ENCODE measurements at places on chromosomes 3 and 15. TPM values are rescaled to one million over a fixed set of nuclear protein-coding genes. Genes with fewer than 3 reads are reported as not detected.
A peak's percentile ranks its signal among the peaks of the same experiment; 100 is the strongest.

C2CD4B gene
- not detected for total RNA-seq

DNA sequence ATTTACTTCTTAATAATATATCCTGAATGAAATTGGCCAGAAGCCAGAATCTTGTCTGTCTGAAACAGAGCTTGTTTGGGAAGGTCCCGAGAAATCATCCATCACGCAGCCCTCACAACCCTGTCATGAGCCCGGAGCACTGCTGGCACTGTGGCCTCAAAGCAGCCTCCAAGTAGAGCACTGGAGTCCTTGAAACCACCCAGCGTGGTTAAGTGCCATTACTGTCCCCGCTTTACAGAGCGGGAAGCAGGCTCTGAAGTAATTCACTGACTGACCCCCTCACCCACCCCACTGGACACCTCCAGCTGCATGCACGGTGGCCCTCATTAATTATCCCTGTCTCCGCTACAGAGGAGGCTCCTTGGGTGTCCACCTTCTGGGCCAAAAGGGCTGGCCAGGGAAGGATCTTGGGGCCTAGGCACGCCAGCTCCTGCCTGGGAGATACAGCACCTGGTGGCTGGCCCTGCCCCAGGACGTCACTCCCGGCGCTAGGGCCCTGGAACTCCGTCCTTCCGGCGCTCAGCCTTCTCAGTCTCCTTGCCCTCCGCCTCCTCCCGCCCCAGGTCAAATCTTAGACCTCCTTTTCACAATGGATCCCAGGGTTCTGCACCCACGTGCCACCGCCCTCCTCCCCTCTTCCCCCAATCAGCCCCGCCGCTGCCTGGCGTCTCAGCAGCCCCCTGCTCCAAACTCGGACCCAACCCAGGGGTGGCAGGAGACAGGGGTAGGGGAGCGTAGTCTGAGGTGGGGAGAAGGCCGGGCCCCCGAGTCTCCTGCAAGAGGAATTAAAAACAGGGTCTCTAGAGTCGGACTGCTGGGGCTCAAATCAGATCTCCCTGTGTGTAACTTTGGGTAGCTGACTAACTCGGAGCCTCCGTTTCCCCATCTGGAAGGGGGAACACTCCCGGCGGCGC, 1.1 kb downstream of the TKT start:
- peak; percentile 85 for DNase-seq

GRCh38 chr15:33344111-33344510, 33.3 kb downstream of the RYR3 start:
- no peak for DNase-seq

MAPKAPK3 gene
- total RNA-seq, result 53.9 TPM

DNA sequence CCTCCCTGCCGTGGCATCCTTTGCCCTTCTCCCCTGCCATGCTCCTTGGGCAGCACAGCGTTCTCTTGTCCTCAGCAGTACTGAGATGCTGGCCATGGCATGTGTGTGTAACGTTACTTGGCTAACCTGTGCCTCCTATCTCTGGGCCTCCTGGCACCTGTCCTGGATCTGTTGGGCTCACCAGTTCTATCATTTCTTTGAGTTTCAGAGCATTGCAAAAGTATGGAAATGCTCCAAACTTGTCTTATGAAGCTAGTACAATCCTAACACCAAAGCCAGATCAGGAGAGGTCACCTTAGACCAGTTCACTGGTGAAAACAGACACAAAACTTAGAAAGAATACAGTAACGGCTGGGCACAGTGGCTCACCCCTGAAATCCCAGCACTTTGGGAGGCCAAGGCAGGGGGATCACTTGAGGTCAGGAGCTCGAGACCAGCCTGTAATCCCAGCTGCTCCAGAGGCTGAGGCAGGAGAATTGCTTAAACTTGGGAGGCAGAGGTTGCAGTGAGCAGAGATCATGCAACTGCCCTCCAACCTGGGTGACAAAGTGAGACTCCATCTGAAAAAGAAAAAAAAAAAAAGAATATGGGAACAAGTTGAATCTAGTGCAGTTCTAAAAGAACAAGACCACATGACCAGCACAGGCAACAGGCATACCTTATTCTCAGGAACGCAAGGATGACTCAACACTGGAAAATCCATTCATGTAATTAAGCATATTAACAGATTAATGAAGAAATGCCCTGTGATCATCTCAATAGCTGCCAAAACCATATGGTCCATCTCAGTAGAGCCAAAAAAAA, 62.4 kb upstream of the TRPM1 start:
- peak; percentile 58 for DNase-seq

DNA sequence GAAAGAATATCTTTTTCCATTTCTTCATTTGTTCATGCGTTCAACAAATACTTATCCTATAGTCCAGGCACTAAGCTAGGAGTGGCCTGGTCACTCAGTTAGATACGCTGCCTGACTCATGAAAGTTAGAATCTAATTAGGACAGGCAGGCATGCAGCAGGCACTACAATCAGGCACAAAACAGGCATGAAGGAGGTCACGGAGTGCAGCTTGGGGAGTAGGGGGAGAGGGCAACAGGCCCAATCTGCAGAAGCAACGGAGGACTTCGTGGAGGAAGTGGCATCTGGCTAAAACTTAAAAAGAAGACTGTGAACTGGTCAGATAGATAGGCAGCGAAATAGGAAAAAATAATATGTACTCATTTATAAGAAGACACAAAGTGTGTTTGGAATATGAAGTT, 420.9 kb downstream of the MAGI1 start:
- DNase-seq, result no peak

- no peak for DNase-seq
Observed at GRCh38 chr3:197847866-197848401, 56.9 kb downstream of the LRCH3 start.

FNDC3B gene
- total RNA-seq, result 149 TPM

DNA sequence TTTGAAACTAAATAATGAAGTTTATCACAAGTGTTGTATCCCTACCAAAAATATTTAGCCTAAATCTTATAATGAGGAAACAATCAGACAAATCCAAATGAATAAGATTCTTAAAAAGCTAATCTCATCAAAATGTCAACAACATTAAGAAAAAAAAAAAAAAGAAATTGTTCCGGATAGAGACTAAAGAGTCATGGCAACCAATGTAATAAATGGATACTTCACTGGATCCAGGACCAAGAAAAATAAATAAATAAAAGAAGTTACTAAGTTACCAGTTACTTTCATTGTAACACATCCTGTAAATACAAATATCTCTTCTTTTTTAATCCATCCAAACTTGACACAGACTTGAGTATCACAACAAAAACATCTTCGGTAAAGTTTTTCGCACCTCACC, 607 bp downstream of the MRPL47 start:
- DNase-seq, result no peak

DNA sequence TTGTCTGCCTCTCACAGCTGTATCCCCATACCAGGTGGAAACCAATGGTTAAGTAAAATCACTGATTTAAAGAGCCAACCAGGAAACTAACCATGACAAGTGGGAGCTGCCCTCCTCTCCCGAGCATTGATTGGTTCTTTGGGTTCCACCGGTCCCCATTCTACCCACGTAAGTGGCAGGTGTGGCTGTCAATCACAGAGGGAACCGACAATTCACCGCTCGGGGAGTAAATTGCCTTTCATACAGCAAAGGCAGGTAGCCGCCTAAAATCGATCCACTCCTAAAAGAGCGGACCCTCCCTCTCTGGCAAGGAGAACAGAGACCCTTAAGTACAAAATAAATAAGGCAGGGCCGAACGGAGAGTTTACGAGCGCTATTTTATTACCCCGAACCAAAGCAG, 1.2 kb downstream of the ERC2 start:
- DNase-seq, result peak; percentile 95

DNA sequence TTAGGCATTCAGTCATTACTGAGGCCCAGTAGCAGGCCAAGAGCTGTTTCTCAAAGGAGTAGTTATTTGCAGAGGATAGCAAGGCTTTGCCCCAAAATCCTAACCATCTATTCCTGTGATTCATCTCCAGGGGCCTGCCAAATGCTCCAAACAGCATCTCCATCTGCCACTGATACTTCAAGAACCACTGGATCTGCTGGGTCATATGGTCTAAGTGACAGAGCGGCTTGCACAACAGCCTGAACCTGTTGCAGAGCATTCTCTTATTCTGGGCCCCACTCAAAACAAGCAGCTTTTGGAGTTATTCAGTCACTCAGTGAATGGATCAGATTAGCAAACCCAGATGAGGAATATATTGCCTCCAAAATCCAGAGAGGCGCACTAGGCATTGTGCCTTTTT, 68.8 kb upstream of the ALDH1A3 start:
- no peak for DNase-seq

- DNase-seq, result no peak
Observed at GRCh38 chr3:195238586-195239118, 32.3 kb downstream of the XXYLT1 start.

PLAAT1 gene
- 1.0 TPM for total RNA-seq

DNA sequence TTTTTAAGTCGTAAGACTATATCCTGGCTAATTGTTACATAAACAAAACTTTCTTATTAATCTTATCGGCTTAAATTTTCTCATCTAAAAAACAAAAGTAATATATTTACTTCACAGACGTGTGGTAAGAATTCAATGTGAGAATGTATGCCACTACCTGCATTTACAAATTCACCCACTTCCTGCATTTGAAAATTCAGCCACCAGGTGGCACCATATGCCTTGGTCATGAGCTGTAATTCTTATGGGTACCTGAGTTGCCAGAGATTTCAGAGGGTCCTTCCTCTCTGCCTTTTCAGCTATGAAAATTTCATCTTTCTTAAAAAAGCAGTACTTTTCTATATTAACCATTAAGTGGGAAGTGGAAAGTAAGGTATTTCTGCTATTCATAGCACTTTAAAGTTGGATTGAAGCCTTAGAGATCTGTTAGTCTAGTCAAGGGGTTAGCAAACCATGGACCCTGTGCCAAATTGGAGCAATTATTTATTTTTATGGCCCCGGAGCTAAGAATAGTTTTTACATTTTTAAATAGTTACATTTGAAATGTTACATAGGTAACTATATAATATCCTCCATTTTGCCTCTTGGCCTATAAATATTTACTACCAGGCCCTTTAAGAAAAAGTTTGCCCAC, 127.8 kb downstream of the HCN4 start:
- DNase-seq, result peak; percentile 71

DNA sequence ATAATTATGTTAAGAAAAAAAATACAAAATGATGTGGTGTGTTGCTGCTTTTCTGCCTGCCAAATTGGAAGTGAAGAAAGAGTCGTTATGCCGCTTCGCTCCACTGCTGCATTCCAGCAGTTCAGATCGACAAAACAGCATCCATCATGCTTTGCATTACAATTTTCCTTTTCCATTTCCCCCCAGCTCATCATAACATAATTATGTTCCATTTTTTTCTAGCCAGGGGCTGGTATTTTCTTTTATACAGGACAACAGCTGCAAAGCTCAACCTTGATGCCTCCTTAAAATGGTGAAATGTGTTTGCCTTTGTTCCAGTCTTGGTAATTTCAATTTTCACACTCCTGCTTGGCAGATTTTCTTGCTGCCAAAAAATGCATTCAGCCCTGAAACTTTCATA, 44.9 kb upstream of the KBTBD12 start:
- DNase-seq, result no peak

- DNase-seq, result peak; percentile 45
Observed at GRCh38 chr3:195907934-195908693, at the start of gene TNK2. TNK2 (minus strand) TSS chr3:195908551; CDS start chr3:195888588, 19,963 bp downstream.

DNA sequence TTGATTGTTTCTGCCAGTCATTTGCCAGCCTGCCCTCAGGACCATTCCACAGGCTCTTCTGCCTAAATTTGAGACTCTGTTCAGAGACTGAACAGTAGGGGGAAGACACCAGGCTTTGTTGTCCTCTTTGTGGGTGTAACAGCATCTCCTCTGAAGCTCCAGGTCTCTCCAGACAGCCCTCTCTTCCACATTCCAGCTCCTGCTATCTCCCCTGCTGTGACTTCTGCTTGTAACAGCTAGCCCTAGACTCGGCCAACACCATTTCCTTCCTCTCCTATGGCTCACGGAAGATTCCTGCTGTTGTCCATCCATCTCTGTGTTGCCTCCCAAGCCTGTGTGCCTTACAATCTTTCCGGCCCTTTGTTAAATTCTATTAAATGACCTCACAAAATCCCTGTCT, 40.2 kb downstream of the SUCLG2 start:
- DNase-seq, result no peak

TMCO5A gene
- not detected for total RNA-seq

DNA sequence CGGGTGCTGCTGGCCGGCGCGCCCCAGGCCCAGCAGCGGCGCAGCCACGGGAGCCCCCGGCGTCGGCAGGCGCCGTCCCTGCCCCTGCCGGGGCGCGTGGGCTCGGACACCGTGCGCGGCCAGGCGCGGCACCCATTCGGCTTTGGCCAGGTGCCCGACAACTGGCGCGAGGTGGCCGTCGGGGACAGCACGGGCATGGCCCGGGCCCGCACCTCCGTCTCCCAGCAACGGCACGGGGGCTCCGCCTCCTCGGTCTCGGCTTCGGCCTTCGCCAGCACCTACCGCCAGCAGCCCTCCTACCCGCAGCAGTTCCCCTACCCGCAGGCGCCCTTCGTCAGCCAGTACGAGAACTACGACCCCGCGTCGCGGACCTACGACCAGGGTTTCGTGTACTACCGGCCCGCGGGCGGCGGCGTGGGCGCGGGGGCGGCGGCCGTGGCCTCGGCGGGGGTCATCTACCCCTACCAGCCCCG, 777 bp downstream of the LOXL1 start:
- peak; percentile 20 for DNase-seq

DNA sequence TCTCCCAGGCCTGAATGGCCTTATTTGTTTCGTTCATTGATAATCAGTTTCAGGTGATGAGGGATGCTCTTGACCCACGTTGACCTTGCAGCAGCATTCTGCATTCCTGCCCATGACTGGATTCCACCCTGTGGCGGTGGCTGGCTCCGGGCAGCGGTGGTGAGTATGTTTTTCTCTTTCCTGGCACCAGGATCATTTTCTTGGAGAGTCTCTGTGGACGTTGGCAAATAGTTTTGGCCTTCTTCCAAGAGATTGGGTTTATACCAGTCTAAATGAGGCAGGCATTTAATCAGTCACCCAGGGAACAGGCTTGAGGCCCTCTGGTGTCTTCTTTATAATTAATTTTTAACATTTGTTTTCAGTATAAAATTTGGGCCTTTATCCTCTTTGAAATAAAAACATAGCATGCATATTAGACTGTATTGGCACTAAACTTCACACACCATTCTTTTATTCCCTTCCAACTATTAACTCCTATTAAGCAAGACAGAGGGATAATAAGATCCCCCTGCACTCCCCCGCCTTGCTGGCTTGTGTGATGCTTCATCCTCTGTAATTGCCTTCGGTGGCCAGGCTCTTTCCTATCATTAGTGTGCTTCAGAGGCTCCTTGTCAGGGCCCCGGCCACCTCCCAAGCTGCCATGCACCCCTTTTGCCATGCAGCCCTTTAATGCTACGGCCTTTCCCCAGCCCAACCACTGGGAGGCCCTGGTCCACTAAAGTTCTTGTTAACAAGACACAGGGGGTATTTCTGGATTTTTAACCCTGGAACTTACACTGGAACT, 176.2 kb upstream of the TOPAZ1 start:
- DNase-seq, result peak; percentile 96

DNA sequence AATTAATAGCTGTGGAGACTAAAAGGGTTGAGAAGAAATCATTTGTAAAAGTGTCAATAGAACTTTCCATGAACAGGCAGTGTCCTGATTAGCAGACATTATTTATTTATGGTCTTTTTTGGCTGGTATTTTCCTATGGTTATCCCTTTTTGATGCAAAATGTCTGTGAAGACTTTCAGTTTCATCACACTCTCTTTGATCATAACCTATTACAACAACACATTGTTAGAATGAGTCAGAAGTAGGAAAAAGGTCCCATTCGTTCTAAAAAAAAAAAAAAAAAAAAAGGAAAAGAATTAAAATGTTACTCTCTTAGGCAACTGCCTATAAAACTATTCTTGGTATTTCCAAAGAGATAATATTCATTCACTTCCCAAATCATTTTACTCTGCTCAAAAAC, 62.1 kb downstream of the SLC49A4 start:
- peak; percentile 54 for DNase-seq

Data from MCF 10A (cell line).